ENCODE measurements at places on chromosomes 3 and 15.

DNA sequence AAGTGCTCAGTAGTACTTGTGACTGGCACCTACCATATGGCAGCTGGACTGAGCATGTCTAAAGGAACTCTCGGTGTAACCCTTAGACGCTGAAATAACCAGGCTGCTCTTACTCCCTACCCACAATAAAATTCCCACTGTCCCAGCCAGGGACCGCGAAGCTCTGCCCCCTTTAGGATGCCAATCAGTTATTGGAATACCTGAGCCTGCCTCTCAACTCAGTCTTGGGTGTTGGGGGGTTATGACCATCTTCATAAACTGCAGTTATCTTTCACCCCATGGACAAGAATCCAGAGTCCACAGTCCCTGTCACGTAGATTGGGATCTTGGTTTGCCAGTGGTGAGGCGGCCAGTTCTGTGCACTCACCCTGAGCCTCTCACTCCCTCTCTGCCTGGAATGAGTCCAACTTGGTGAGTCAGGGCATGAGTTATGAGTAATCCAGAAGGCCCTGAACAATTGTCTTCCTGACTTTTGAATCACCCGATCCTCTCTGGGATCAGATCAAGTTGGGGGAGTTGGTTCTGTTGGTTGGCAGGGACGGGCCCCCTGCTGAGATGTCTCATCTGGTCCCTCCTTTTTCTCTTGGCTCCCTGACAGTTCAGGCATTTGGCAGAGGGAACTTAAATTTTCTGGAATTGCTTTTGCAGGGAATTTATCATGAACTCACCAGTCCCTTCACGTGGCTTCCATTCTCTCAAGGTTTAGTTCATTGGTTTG lies 120.1 kb upstream of the UBE2E1 start:
- DNase-seq: no peak

GRCh38 chr3:183244219-183244618 lies 8.8 kb upstream of the B3GNT5 start:
- no peak for DNase-seq

- DNase-seq: no peak
These were observed 22.0 kb downstream of the RBP1 start for GRCh38 chr3:139517321-139518065.

- DNase-seq: no peak
These were observed 571.2 kb upstream of the CFAP20DC start for GRCh38 chr3:59621037-59621436.

DNA sequence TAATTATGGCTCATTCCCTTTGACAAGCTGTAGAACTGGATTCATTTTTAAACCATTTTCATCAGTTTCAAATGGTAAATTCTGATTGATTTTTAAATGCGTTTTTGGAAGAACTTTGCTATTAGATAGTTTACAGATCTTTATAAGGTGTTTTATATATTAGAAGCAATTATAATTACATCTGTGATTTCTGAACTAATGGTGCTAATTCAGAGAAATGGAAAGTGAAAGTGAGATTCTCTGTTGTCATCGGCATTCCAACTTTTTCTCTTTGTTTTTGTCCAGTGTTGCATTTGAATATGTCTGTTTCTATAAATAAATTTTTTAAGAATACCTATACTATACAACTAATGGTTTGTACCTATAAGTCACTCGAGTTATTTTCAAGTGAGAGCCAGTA lies 62.7 kb downstream of the PXYLP1 start:
- no peak for DNase-seq

- DNase-seq: no peak
These were observed 12.2 kb downstream of the ZFAND6 start for GRCh38 chr15:80071652-80072051.

- no peak for DNase-seq
These were observed 35.8 kb downstream of the COL8A1 start for GRCh38 chr3:99674086-99674789.

DNA sequence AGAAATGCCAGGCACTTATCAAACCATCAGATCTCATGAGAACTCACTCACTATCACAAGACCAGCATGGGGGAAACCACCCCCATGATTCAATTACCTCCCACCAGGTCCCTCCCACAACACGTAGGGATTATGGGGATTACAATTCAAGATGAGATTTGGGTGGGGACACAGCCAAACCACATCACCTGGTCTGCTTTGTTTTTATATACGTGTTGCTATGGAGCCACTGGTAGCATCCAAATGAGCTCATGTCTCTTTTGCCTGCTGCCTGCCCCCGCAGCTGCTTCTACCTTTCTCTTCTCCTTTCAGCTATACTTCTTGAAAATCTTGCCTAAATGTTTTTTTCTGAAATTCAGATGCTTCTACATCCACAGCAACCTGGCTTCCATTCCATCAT lies 26.8 kb upstream of the PCOLCE2 start:
- DNase-seq: no peak

- no peak for DNase-seq
These were observed 350.4 kb upstream of the SEMA6D start for GRCh38 chr15:47366884-47367283.

GRCh38 chr3:112059497-112059896 lies 25.0 kb downstream of the TMPRSS7 start:
- DNase-seq: no peak

DNA sequence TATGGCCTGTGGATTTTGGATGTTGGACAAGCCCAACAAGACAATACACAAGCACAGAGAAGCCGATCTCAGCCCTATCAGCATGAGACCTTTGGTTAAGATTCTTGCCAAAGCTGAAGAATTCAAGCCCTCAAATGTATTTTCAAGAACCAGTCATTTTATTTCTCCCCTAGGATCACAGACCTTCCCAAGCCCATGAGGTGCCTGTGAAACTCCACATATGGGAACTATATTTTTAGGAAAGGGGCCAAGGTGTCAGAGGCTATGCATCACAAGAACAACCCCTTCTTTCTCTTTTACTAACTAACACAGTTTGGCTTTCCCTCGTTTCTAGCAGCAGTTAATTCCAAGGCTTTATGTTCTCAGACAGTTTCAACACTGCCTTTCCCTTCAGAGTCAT lies 364.5 kb downstream of the MAGI1 start:
- no peak for DNase-seq

GRCh38 chr15:73948396-73948795 lies 22.1 kb downstream of the LOXL1 start:
- no peak for DNase-seq

- no peak for DNase-seq
These were observed at the start of gene MME for GRCh38 chr3:155079746-155080487. Gene MME, plus strand, starts transcription at chr3:155080319. Its CDS starts 3,849 bp downstream, at chr3:155084168.

- no peak for DNase-seq
These were observed 811 bp downstream of the C3orf52 start for GRCh38 chr3:112086875-112087524.

GRCh38 chr15:82999905-83000671 lies 11.4 kb downstream of the C15orf40 start:
- DNase-seq: peak; percentile 27

GRCh38 chr3:166248784-166249183 lies 411.6 kb upstream of the BCHE start:
- DNase-seq: no peak

DNA sequence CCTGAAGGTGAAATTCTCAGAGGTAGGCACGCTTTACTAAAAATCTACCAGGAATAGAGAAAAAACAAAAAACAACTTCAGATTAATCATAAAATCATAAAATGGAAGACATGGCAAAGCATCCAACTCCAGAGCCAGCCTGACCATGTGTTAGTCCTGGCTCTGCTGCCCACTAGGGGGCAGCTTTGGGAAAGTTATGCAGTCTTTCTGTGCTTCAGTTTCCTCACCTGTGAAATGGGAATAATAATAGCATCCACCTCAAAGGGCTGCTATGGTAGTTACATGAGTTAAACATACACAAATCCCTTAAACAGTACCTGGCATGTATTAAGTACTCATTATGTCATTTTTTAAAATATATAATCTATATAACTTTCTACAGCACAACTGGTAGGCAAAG lies 52.3 kb downstream of the WNT5A start:
- DNase-seq: no peak

GRCh38 chr3:50161320-50161719 lies 6.2 kb downstream of the SEMA3F start:
- DNase-seq: no peak

DNA sequence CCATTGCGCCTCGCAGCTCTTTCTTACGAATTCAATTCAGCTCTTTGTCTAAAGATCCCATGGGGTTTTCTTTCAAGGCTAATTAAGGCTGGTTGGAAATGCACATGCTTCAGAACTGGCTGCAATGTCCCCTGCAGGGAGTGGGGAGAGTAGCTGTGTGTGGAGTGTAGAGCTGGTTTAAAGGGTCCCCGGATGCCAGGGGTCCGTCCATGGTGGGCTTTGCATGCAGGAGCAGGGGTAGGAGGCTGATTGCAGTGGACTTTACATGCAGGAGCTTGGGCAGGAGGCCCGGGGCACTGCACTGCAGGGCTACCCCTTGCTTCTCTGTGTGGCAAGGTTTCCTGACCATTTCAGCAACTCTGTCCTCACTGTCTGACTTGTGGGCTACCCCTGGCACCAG lies 261.6 kb upstream of the LYSMD4 start:
- no peak for DNase-seq

DNA sequence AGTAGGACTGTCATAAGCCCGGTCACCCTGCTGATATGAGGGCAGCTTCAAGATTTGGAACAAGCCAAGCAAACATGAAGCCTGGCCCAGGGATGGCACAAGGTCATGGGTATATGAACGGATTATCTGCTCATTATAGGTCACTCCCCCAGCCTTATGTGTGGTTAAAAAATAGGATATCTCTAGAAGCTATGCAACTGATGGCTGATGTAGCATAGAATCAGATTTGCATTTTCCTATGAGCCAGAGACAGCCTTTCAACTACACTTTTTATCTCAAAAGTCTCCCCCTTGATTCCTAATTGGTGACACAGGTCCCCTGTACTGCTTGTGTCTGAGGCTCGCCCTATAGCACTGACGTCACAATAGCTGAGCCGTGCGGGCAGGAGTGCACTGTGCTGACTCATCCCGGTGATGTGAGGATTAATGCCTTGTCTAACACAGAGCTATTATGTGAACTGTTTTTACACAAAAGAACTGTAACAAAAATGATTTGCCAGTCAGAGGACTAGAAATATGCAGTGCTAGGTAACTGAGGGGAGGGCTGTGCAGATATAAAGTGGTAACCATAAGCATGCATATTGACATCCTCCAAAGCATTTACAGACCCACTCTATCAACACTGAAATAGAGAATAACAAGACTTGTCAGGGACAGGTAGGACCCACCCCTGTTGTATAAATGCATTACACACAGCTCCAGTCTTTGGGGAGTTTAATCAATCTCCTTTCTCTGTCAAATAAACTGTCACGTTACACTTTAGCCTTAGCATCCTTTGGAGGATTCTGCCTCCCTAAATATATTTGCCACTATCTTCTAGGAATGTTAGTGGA lies 204.9 kb downstream of the TIGIT start:
- no peak for DNase-seq

DNA sequence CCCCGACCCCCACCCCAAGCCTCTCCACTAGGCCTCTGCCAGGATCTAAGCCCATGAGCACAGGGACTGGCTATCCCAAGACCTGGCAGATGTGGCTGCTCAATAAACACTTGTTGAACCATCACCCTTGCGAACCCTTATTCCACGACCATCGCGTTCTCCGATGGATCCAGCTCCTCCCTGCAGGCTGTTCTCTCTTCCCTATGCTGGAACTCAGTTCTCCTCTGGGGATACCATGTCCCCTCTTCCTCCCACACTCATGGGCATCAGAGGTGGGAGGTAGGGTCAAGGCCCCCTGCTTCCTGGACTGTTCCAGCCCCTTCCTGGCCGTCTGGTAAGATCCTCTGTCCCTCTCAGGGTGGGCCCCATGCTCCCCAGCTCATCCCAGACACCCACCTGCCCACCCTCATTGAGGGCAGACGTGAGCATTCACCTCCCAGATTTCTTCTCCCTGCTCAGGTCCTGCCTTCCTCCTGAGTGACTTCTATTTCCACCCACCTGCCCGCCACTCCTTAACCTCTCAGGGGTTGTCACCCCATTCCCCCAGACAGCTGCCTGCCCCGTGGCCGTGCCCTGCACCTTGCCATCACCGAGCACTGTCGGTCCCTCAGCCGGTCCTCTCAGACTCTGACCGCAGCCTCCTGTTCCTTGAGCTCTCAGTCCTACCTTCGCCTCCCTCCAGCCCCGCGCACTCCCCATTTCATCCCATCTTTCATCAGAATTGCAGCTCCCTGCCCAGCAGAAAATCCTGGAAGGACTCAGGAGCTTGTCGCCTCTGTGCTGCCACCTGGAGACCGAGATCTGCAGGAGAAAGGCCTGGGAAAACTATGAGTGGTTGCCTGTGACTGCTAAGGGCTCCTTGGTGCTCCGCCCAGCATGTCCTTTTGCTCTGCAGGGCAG lies 42.0 kb downstream of the PML start:
- DNase-seq: no peak

DNA sequence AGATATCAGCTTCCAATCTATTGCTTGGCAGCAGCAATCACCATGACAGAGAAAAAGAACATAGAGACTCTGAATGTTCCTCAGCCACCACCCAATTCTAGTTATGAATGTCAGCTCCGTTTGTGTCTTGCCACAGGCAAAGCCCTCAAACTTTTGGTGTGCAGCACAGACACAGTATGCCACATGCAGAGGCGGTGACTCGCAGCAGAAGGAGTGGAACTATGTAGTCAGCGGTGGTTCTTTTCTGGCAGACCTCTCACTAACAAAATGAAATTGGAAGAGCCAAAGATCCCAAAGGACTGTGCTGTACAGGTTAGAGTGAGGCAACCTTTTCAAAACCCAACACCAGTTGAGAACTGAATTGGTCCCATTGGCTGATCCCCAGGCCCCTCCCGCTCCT lies 220.9 kb downstream of the SLC9A9 start:
- DNase-seq: no peak

GRCh38 chr3:122064326-122064725 lies 9.2 kb downstream of the CD86 start:
- no peak for DNase-seq

GRCh38 chr3:166759736-166760513 lies 620.2 kb downstream of the ZBBX start:
- DNase-seq: no peak

- no peak for DNase-seq
These were observed 1.2 kb downstream of the CHST2 start for GRCh38 chr3:143120716-143121240.

DNA sequence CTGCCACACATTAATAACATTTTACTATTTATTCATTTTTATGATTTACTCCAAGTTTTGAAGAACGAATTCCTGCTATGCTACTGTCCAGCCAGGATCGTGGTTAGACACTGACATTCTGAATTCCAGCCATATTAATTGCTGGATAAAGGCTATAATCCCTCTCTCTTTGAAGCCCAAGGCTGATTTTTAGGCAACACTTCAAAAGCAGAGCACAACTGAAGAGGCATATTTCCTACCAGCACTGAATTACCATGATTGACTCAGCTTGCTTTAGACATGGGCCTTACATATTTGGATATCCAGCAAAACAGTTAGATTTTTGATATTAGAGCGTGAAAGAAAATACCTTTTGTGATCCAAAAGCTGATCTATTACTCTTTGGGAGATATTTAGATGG lies 205.0 kb downstream of the ZIC1 start:
- DNase-seq: no peak
